Left ventricle myocardium superior (tissue), 1 donor: ENCODE measurements at places on chromosomes 3 and 15.
A peak's percentile ranks its signal among the peaks of the same experiment; 100 is the strongest.

DNA sequence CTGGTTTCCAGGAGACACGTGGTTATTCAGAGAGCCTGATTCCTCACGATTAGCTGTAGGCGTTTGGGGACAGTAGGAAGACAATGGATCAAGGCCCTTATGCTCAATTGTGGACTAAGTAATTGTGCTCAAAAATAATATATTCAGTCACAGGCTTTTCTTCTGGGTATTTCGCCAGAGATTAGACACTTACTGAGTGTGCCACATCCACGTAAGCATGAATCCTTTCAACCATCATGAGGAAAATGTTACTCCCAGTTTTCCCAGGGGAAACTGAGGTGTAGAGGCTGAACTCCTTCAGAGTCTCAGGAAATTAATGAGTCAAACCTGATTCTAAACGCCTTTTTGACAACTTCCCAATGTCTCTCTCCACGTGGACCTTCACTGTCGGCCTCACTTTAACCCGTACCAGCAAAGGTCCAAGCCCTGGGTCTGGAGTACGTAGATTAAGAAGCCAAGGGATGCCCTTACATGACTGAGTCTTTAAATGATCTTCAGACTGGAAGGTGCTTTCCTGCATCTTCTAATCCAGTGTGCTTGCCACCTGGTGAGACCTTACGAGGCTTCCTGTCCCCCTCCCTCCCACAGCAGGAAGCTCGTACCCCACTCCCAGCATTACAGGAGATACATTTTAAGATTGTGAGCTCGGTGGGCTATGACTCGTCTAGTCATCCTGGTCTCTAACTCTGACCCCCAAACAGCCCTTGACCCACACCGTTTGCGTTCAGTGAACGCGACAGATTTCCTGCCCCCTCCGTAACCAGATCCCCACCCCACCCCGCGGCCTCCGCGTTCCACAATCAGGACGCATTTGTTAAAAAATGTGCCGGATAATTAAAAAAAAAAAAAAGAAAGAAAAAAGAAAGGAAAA lies 1.7 kb downstream of the PKM start:
- DNase-seq, result no peak

GRCh38 chr3:156509189-156510174 lies 45.4 kb downstream of the SSR3 start:
- DNase-seq, result no peak

GRCh38 chr3:23950293-23950692 lies 5.2 kb downstream of the NR1D2 start:
- no peak for DNase-seq

DNA sequence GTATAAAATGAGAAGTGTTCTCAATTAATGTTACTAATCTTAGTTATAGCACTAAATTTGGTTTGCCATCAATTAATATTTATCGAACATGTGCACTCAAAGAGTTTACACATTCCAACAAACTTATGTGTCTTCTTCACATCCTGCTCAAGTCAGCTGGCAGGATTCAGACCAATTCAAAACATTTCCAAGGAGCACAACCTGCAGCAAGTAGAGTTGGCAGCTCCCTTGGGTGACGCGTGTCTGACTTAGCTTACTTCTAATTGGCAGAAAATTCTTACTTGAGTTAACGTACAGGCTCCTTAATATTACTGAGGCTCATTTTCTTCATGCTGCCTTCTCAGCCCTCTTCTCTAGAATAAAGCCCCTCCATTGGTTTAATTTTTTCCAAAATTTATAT lies 110.4 kb upstream of the PFN2 start:
- no peak for DNase-seq

- DNase-seq, result no peak
These were observed 56.6 kb upstream of the CSTA start for GRCh38 chr3:122268257-122269024.

- no peak for DNase-seq
These were observed 21.4 kb upstream of the PPARG start for GRCh38 chr3:12267376-12268030.

DNA sequence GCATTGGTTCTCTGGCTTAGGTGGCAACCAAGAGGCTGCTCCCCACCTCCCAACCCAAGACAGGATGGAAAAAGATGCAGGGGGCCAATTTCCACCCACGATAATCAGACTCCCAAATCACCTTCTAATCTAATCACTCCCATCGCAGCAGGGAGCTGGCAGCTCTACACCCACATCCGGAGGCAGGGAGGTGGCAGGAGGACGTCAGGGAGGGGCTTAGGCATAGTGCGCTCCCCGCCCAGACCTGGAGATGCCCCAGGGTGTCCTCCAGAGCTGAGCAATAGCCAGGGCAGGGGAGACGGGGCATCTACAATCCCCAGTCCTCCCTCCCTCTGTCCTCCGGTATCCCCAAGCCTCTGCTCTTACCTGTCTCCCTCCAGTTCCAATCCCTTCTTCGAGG lies 70.5 kb upstream of the SEC13 start:
- no peak for DNase-seq

DNA sequence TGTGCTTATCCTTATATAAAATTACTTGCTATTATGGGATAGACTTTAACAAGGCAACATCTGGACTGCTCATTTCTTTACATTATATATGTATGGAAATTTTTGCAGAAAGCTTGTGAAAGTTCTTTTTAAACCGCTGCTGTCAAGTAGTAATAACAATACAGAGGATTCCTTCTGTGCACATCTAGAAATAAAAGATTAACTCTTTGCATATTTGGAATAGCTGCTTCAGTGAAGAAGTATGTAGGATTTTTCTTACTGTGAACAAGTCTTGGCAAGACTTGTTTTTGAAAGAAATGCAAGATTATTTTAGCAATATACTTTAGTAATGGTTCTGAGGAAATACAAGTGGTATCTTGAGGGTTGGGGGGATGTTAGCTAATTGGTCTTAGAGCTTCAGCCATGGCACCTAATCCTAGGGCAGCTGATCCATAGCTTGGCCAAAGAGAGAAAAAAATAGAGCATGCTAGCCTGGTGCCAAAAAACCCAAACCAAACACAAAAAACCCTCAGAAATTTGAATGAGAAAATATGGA lies 4.3 kb downstream of the PRKCI start:
- DNase-seq, result no peak

- DNase-seq, result no peak
These were observed 13.0 kb upstream of the MANF start for GRCh38 chr3:51371943-51372557.

DNA sequence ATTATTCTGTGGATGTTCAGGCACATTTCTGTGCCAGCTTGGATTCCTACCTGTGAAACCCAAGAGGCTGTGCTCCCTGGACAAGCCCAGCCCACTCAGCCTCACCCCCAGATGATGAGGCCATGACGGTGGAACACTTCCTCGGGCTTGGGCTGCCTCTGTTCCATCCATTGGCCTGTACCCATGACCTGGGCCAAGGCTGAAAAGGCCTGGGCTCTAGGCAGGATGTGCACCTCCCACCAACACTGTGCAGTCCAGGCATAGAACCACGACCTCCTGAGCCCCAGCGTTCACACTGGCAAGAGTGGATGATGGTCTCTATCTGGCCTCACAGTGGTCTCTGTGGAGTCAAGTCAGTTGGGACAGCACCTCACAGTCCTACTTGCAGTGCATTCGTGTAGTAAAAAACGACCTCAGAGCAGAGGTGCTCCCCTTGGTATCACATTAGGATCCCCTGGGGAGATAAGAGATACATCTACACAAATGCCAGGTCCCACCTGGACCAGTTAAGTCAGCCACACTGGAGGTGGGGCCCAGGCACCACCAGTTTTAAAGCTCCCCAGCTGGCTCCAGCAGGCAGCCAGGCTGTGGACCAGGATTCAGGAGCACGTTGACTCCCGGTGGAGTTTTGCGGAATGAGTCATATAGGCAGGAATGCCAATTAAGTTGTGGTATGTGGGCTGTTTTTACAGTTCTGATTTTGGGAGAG lies 39.0 kb upstream of the IGF1R start:
- no peak for DNase-seq

DNA sequence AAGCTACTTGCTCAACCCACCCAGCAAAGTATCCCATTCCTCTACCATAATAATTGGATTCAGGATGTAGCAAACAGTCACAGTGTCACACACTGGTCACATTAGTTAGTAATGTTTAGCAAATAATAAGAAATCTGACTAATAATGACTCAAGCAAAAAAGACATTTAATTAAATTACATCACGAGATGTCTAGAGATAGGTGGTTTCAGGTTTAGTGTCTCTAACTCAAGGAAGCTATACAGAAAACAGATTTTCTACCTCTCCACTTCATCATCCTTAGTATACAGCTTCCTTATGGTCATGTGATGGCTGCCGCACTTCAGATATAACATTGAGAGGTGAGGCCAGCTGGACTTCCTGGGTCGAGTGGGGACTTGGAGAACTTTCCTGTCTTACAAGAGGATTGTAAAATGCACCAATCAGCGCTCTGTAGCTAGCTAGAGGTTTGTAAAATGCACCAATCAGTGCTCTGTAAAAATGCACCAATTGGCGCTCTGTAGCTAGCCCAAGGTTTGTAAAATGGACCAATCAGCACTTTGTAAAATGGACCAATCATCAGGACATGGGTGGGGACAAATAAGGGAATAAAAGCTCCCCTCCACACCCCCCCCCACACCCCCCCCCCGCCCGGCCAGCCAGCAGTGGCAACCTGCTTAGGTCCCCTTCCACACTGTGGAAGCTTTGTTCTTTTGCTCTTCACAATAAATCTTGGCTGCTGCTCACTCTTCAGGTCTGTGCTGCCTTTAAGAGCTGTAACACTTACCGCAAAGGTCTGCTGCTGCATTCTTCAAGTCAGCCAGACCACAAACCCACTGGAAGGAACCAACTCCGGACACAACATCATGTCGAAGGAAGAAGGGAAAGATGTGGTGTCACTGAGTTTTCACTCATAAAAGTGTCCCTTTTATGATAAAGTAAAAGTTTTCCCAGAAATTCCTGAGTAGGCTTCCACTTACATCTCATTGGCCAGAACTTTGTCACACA lies 24.9 kb upstream of the ARPIN start:
- no peak for DNase-seq

DNA sequence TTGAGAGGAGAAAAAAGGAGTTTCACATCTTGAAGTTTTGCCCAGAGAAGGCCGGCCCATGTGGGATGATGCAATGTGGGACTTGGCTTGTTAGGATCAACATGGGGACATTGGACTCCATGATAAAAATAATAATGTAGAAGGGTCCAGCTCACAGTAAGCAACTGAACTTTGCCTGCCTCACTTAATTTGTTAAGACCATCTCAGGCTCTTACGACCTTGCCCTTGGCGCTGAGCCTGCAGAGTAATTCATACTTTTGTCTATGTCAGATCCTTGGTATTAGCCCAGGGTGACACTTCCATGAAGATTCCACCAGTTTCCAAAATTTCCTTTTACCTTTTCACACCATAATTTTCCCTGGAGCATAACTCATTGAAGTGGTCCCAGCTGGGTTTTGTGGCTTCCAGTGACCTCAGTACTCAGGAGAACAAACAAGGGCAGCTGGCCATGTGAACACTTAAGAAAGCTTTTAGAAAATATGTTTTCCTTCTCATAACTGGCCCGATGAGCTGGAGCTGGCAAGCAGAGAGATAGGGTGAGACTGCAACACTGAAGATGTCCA lies 315.4 kb upstream of the RASGRP1 start:
- peak; percentile 42 for DNase-seq

GRCh38 chr3:101695779-101696372 lies 9.4 kb upstream of the RPL24 start:
- no peak for DNase-seq

DNA sequence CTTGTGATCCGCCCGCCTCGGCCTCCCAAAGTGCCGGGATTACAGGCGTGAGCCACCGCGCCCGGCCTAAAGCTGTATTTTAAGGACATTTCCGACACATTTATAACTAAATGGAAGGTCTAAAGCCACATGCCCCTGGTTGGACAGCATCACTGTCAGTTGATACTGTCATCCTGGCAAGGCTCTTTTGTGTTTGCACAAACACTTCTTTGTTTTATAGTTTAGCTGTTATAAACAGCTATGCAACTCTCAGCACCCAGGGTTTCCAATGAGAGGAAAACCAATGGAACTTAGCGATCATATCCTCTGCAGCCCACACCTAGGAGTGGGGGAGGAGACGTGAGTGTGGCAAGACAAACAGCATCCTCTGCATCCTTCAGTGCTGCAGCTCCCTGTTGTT lies 19.7 kb downstream of the NIPA1 start:
- DNase-seq, result no peak
